ENCODE measurements at places on chromosomes 5 and 9.

GRCh38 chr5:111372799-111373198 is 139.5 kb downstream of the STARD4 start:
- DNase-seq: no peak

- no peak for DNase-seq
Observed at GRCh38 chr5:37492778-37493555, 113.8 kb downstream of the WDR70 start.

DNA sequence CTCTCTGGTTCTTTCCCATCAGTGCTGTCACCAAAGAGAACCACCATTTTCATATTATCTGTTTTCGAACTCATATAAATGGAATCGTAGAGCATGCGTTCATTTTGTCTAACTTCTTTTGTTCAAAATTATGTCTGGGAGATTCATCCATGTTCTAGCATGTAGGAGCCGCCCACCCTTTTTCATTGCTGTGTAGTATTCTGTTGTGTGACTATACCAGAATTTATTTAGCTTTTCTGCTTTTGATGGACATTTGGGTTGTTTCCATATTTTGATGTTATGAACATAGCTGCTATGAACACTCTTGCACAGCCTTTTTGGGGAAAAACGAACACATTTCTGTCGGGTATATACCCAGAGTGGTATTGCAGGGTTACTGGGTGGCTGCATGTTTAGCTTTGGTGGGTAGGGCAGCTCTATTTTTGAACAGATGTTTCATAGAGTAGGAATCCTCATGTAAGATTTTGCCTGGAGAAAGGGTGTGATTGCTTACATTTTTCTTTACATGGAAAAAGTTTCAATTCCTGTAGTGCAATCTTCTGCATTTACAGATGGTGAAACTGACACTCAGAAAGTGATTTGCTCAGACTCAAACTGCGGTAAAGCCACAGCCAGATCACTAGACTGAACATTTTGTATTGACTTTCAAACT is 100.2 kb upstream of the IL12B start:
- no peak for DNase-seq

DNA sequence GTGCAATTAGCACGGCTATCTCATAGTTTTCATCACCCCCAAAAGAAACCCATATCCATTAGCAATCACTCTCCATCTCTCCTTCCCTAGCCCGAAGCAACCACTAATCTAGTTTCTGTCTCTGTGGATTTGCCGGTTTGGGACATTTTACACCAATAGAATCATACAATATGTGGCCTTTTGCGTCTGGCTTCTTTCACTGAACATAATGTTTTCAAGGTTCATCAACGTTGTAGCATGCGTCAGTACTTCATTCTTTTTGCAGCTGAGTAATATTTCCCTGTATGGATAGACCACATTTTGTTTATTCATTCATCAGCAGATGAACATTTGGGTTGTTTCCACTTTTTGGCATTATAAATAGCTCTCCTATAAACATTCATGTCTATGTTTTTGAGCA is 75.4 kb upstream of the TBC1D2 start:
- no peak for DNase-seq

DNA sequence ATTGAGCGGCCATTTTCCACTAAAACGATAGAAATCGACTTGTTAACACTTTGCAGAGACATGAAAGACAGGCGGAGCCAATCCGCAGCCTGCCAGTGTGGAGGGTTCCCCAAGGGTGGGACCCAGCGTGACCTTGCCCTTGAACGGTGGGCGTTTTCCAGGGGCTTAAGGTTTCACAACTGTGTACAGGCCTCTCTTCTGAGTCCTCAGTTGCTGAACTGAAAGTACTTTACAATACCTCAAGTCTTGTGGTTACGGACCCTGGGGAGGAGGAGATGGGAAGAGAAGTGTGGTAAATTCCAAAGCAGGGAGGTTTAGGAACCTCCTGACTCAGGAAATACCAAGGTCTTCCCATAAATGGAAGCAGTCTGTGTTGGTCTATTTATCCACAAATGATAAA is 68.2 kb upstream of the CKMT2 start:
- no peak for DNase-seq

DNA sequence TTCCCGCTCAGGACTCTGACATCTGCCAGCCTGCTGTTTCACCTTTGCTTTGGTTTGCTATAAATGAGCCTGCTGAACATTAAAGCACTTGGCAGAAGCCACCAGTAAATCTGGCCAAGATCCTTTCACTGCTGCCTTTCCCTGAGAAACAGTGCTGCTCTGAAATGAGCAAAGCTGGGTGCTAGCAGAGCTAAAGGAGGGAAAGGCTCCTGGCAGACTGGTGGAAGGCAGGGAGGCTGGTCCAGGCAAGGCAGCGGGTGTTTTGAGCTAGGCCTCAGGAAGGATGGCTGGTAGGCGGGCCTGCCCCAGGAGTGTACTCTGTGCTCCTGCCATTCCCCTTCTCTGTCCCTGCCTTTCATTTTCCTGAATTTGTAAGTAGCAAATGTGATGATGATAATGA is 52.5 kb upstream of the PTGS1 start:
- no peak for DNase-seq

DNA sequence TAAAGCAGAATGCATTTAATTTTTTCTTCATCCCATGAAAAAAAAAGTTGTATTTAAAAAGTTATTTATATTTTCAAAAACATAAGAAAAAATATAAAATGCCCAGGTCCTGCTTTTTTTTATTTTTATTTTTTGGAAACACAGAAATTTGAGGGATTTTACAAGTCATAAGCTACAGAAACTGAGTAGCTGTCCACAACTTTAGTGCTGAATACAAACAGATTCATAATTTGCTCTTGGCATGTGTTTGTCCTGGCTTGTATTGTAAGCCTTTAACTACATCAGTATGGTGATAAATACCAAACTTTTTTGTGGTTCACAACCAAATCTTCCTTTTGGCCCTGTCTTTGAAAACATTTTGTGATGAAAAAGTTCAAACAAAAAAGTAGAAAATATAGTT is 7.5 kb upstream of the PLCXD3 start:
- DNase-seq: no peak

DNA sequence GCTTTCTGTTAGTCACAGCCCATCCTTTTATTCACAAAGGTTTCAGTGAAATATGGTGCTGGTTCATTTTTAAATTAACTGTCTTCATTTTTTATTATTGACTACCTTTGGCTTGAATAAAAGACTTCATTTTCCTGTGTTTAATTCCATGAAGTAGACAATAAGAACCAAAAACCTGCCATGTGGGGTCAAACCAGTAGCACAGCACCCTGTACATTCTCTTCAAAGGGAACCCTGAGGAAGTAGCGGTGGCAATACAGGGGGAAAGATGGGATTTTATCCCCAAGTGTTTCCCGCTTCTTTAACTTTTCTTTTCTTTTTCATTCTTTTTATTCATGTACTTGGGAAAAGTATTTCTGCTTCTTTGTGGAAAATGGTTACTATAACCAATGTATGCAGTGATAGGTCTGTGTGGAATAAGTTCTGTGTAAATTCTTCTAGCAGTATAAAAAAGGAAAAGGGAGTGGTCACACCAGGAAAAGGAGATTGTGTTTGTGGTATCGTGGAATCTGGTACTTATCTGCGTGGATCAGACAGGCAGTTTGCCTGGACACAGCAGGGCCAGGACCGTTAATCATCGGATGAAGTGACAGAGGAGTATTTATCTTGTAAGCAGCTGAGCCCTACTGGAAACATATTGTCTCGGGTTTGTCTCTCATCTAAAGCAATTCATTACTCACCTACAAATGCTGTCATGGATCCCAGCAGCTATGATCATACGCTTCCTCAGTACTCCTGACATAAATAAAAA is 94.2 kb downstream of the PPIC start:
- no peak for DNase-seq

- DNase-seq: no peak
Observed at GRCh38 chr5:168590666-168591065, 11.5 kb upstream of the PANK3 start.

DNA sequence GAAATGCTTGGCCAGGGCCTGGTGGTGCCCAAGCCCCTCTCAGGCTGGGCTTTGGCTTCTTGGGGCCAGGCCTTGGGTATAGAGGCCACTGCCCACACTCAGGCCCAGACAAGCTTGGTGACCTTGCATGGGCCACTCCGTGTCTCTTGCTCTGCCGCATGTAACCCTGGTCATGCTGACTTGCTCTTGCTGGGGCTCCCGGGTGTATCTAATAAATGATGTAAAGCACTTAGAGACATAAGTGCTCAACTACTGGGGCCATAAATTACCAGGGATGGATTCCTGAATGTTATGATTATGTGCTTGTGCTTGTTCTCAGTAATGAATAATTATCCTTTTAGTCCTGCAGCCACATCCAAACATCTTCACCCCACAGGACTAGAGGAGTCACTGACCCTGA is 54.0 kb downstream of the C5orf15 start:
- DNase-seq: no peak

DNA sequence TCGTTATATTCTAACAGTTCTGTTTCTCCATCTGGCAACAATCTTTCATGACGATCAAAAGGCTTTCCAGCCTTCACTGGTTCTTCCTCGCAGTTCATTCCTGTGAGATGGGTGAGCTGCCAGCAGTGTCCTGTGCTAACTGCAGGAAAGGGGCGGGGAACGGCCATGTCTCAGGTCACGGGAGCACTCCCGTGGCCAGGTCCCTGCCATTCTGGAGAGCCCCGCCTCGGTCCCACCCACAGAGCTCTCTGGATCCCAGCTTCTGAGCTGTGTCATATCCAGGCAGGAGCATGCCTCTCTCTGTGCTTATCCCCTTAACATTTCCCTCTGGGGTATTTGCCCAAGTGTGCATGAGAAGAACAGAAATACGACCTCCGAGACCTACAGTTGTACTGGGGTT is 297.8 kb upstream of the IRX2 start:
- DNase-seq: no peak

- no peak for DNase-seq
Observed at GRCh38 chr9:127426756-127427155, 2.6 kb downstream of the ZNF79 start.

DNA sequence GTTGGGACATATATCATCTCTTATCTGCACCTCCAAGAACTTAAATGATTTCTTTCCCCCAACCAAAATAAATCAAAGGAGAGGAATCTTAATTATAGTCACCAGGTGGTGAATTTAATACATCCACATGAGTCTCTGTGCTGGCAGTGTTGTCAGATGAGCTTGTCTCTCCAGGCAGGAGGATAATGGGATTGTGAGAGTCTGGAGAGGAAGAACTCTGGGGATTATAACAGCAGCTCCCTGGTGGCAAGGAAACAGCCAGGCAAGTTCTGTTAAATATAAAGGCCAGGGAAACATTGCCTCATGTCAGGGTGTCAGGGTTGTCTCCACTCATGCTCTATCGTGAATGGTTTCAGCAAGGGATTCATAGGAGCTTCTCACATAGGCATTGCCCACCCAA is 80.8 kb downstream of the TLR4 start:
- no peak for DNase-seq

- no peak for DNase-seq
Observed at GRCh38 chr5:163379298-163380155, 57.9 kb upstream of the CCNG1 start.

DNA sequence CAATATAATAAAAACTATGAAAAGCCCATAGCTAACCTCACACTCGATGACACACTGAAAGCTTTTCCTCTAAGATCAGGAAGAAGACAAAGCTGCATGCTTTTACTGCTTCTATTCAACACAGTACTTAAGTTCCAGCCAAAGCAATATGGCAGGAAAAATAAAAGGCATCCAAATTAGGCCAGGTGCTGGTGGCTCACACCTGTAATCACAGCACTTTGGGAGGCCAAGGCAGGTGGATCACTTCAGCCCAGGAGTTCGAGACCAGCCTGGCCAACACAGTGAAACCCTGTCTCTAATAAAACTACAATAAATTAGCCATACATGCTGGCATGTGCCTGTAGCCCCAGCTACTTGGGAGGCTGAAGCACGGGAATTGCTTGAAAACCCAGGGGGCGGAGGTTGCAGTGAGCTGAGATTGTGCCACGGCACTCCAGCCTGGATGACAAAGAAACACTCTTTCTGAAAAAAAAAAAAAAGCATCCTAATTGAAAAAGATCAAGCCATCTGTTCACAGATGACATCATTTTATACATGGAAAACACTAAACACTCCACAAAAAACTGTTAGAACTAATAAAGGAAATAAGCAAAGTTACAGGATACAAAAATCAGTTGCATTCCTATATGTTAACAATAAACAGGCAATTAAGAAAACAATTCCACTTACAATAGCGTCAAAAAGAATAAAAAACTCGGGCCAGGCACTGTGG is 17.9 kb downstream of the ZFR start:
- DNase-seq: no peak

- DNase-seq: no peak
Observed at GRCh38 chr5:124908581-124909451, 162.4 kb upstream of the ZNF608 start.

DNA sequence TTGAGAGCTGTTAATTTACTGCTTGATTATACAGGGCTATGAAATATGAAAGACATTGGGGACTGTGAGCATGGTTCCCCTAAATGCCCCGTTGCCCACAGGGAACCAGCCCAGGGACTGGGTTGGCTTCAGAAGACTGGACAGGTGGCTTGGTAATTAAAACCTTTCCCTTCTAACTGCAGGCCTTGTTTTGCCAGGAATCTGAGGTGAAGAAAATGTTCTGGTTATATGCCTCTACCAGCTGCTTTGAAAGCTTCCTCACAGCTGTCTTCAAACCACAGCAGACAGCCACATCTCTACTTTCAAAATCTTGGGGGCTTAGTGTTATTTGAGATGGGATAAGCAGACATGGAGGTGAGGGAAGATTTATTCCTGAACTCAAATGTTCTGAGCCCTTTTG is 153.3 kb upstream of the SPRY4 start:
- DNase-seq: no peak

DNA sequence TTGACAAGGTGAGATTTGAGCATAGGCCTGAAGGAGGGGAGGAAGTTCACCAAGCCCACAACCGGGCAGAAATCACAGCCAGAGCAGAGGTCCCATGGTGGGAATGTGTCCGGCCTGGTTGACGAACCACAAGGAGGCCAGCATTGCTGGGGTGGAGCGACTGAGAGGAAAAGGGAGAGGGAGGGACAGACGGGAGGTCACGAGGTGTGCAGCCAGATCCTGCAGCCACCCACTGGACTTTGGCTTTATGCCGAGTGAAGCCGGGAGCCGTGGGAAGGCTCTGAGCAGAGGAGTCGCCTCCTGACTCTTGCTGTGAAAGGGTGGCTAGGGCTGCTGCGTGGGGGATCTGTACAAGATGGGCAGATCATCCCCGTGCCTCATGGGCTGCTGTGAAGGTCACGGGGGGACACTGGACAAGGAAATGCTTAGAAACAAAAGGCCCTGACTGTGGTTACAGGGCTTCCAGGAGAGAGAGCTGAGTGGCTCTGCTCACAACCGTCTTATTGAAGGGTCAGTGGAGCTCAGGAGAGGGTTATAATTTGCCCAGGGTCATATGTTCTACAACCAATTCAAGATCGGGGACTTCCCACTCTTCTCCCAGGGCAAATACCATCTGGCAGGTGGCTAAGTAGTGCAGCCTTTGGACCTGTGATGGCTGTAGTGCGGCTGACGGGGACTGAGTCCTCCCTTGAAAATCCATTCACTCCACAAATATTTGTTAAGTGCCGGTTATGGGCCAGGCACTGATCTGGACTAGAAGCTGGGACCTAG is 15.6 kb upstream of the CD74 start:
- peak; percentile 71 for DNase-seq

- DNase-seq: peak; percentile 38
Observed at GRCh38 chr9:1100945-1101344, 50.8 kb downstream of the DMRT2 start.

GRCh38 chr5:107483231-107484024 is 187.3 kb downstream of the EFNA5 start:
- DNase-seq: no peak
